Fibroblast of skin of back (primary cell): ENCODE measurements at places on chromosomes 1 and 21.
A peak's percentile ranks its signal among the peaks of the same experiment; 100 is the strongest.

DNA sequence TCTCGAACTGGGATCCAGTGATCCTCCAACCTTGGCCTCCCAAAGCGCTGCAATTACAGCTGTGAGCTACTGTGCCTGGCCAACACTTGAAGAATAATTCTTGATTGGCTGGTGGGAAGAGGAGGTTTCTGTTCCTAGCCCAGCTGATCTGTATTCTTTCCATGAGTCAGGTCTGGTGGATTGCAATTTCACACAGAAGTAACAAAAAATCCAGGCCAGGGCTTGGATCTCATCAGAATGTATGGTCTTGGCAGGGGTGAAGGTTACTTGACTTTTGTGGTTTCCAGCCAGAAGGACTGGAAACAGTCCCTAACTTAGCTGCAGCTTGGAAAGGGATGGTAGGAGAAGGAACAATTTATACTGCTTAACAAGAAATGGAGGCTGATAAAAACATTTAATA is 5.1 kb upstream of the HP1BP3 start:
- peak; percentile 15 for DNase-seq

DNA sequence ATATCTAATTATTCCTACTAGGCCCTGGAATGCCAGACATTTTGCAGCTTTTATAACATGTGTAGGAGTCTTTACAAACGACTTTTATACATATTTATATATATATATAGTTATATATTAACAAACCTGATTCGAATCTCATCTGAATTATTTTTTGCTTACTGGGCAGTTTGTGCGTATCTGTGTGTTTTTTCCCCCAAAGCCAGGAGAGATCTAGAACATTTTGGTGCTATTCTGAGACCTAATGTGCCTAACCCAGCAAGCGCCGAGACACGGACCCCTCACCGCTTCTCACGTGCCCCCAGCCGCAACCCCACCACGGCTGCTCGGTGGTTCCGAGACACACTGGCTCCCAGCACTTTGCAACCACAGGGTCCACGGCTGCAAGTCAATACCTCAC is 54.8 kb downstream of the CASZ1 start:
- no peak for DNase-seq

GRCh38 chr1:205530116-205530515 is 25.6 kb downstream of the CDK18 start:
- DNase-seq, result peak; percentile 24

GRCh38 chr1:170162459-170163246 is 16.9 kb downstream of the NTMT2 start:
- DNase-seq, result peak; percentile 95

- peak; percentile 28 for DNase-seq
Measured at GRCh38 chr1:200099040-200099439, 71.5 kb downstream of the NR5A2 start.

GRCh38 chr1:168081373-168082007 is 55.2 kb downstream of the GPR161 start:
- peak; percentile 33 for DNase-seq

DNA sequence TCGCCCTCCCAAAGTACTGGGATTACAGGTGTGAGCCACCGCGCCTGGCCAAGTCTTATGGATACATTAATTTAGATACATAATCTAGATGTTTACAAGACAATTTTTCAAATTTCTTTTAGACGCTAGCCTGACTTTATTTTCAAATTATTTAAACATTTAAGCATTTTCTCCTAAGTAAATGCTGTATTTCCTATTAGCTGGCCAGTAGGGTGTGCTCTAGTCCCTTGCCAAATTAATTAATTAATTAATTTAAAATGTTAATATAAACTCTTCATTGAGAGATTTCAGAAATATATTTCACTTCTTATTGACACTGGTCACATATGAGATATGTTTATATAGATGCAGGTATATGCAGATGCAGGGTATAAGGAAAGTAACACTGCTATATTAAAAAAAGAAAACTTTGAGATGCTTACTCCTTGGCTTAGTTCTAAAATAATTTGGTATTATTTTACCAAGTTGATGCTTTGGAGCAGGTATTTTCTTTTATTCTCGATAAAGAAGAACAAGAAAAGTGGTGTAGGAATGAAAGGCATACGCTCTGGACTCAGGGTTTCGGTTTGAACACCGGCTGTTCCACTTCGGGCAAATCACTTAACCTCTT is 5.2 kb upstream of the ERRFI1 start:
- peak; percentile 63 for DNase-seq

- DNase-seq, result no peak
Measured at GRCh38 chr1:206742719-206743383, 27.7 kb upstream of the IL19 start.
